ENCODE measurements at places on chromosomes 4 and X.

DNA sequence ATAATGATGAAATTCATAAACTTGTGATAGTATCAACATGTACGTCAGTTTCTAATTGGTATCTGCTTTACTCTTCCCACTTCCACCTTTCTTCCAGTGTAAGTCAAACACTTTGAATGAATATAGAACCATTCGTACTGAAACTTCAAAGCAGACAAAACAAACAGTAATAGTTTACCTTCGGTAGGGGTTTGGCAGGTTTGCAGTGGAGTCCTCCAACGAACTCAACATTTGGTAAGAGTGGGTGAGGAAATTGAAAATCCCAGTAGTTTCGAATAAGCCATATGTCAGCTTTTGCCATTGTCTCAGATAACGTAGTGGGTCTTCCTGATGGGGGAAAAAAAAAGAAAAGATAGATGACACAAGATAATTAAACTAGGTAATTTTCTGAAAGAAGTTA lies 2.2 kb downstream of the UGT2B4 start:
- no peak for DNase-seq

- no peak for DNase-seq
Measured at GRCh38 chr4:184801781-184802696, 23.7 kb downstream of the ACSL1 start.

- no peak for DNase-seq
Measured at GRCh38 chr4:70714079-70714887, 7.5 kb upstream of the RUFY3 start.

DNA sequence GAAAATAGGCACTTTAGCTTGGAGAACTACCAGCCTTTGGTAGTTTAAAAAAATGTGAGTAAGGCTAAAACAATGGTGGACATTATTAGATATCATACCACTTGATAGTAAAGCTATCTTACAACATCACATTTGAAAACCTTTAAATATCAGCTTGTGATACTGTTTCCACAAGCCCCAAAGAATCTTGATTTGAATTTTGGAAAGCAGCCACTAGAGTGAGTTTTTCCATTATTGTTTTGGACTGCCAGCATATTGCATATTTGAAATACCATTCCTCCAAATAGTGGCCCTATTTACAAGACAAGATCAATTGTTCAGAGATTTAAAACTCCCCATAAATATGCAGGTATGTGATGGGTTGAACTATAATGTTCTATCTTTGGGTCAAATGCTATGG lies 303.0 kb upstream of the PRPS2 start:
- DNase-seq = no peak

- DNase-seq = no peak
Measured at GRCh38 chrX:153909024-153909979, 4.8 kb downstream of the AVPR2 start.

DNA sequence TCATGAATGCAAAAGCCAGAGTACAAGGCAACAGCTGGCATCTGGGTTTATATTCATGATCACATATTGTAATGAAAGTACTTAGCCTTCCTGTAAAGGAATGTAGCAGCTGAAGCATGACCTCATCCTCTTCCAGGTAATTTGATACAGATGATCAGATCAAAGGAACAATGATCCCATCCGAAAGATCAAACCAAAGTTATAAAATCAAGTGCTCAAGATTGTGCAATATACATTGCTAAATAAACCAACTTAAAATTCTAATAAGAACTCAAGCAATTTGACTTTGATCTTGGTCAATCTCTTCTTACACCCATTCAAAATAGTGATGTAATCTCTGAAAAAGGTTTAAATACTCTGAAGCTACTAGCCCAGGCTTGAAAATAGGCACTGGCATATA lies 113.1 kb upstream of the INPP4B start:
- DNase-seq = no peak

DNA sequence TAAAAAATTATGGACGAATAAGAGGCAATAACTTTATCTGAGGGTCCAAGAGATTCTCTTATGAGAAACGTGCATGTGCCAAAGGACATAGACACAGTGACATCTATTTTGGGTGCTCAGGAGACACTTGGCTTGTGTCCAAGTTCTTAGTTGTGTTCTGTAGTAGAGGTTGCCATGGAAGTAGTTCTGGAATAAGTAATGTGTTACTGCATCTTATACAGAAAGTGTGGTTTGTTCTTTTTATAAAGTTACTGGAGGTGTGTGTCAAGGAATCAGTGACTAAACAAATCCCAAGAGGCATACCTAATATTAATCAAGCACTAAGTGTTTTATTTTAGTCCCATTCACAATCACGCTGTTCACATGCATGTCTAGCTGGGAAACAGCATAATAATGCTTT lies 305.7 kb downstream of the ARHGAP24 start:
- no peak for DNase-seq

GRCh38 chrX:10938365-10938923 lies 172.7 kb upstream of the HCCS start:
- DNase-seq = no peak

GRCh38 chr4:6320663-6321062 lies 51.0 kb downstream of the WFS1 start:
- DNase-seq = no peak

DNA sequence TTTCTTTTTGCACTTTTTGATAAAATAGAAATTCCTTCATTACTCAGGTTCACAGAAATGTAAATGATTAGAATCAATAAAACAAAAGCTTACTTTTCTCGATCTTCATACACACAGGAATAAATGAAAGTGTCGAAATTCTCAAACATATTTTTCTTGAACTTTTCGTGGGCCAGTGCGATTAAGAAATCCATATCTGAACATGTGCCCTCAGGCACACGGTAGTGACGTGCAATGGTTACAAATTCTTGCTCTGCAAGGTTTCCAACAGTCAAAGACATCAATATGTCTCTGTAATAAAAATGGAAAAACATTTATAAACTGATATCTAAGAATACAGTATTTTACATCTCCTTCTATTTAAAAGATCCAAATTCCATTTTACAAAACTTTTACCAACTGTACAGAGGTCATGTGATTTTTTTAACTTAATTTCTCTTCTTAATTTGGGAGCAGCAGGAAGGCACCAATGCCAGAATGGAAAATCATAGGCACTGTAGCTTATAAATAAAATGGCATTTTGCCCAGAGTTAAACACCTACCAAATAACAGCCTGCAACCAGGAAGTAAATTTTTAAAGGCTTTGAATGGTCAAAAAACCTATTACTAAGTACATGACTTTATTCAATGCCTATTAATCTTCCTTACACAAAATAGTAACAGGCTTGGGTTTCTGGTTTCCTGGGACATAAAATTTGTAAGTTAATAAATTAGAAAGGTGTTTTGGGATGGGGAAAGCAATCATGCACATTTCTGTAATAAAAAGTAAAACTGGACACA lies 165.0 kb downstream of the EFHC2 start:
- DNase-seq = no peak

- no peak for DNase-seq
Measured at GRCh38 chr4:80294206-80294605, 27.7 kb downstream of the FGF5 start.

DNA sequence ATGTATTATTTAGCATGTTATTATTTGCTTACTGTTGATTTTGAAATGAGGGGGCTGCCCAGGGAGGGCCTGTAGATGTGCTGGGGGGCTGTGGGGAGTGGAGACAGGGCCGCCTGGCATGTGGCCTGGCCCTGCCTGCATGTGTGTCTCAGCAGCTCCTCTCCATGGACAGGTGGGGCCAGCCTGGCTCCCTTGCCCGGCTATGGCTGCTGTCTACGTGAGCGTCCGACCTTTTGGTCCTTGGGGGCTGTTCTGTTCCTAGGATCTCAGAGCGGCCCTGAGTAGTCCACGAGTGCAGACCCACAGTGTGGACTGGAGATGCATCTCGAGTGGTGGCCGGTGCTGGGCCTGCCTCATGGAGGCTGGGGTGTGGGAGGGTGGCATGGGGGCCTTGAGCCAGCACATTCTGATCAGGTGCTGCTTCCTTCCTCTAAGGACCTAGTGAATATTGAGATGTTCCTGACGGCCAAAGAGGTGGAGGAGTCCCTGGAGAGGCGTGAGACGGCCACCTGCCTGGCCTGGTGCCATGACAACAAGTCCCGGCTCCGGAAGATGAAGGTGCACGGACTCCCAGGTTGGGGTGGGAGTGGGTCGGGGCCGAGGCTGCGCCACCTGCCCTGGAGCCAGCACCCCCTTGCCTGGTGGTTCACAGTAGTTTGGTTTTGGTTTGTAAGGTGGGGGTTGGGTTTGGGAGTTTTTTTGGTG lies 24.9 kb upstream of the UVSSA start:
- DNase-seq = no peak

DNA sequence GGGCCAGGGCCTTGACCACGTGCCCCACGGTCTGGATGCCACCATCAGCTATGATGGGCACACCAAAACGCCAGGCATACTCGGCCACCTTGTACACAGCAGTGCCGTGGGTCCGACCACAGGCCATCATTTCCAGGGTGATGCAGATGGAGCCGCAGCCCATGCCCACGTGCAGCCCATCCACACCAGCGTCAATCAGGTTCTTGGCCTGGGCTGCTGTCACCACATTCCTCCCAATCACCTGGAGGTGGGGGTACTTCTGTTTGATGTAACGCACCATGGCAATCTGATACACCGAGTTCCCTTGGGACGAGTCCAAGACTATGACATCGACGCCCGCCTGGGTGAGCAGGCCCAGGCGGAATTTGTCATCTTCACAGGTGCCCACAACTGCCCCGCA lies 221.2 kb upstream of the ATP6AP2 start:
- DNase-seq = no peak

GRCh38 chrX:113804819-113805218 lies 779.1 kb upstream of the HTR2C start:
- DNase-seq = no peak

GRCh38 chrX:115689931-115690330 lies 129.0 kb downstream of the PLS3 start:
- no peak for DNase-seq

GRCh38 chr4:62394766-62395165 lies 1194.6 kb downstream of the ADGRL3 start:
- no peak for DNase-seq

- DNase-seq = no peak
Measured at GRCh38 chr4:115671581-115671980, 558.2 kb upstream of the NDST4 start.

DNA sequence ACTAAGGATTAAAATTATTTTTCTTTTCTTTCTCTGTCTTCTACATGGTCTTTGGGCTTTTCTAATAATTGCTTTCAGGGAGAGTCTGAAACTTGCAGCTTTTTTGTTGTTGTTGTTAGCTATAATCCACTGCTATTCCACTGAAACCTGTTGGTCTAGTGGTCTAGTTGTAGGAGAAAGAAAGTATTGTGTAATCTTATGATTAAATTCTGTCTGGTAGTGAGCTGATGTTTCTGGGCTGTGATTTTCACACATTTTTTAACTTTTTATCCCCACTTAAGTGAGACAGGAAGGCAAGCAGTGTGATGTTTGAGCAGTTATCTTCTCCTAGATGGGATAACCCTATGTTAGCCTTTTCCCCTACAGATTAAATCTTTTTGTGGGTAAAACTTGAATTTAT lies 825.2 kb downstream of the PCDH7 start:
- DNase-seq = no peak

DNA sequence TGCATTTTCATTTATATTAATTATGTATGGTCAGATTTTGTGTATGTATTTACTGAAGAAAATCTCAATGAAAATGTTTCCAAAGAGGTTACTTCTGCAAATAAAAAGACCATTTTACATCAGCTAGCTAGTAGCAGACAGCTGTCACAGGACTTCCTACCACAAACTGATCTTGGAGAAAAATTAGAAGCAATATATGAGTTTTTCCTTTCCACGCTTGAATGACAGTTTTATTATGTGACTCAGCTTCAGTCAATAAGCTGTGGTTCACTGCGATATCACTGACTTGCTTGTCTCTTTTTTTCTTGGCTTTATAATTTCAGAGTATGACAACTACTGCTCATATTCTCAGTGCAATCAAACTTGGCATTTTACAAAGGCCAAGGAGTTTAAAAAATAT lies 787.4 kb upstream of the GALNTL6 start:
- DNase-seq = no peak

GRCh38 chr4:73181231-73181630 lies 77.4 kb downstream of the ANKRD17 start:
- no peak for DNase-seq

GRCh38 chr4:121221608-121222007 lies 57.5 kb upstream of the TNIP3 start:
- no peak for DNase-seq

GRCh38 chr4:146643812-146644401 lies 5.2 kb downstream of the POU4F2 start:
- no peak for DNase-seq

GRCh38 chrX:129125122-129125914 lies 398.0 kb downstream of the SMARCA1 start:
- DNase-seq = no peak

GRCh38 chrX:96480081-96480480 lies 204.6 kb upstream of the DIAPH2 start:
- no peak for DNase-seq

GRCh38 chr4:107183155-107183774 lies 147.2 kb upstream of the DKK2 start:
- DNase-seq = no peak

- no peak for DNase-seq
Measured at GRCh38 chrX:43958529-43958928, 14.7 kb downstream of the NDP start.

- no peak for DNase-seq
Measured at GRCh38 chr4:76981644-76982043, 32.1 kb downstream of the SEPTIN11 start.

DNA sequence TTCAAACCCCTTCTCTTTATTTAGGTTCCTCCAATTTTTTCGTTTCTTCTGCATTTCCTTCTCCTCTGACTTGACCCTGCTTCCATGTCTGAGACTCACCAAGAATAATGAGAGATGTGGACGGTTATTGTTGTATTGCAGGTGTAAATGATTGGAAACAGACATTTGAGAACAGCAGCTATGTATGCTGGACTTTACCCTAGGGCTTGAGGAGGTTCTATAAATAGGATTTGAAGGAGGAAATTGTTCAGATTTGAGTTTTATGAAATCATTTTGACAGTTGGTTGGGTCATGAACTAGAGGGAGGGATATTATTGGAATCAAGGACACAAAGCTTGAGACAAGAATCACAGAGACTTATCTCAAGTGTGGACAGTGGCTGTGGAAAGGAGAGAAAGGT lies 614.6 kb upstream of the CPEB2 start:
- no peak for DNase-seq

DNA sequence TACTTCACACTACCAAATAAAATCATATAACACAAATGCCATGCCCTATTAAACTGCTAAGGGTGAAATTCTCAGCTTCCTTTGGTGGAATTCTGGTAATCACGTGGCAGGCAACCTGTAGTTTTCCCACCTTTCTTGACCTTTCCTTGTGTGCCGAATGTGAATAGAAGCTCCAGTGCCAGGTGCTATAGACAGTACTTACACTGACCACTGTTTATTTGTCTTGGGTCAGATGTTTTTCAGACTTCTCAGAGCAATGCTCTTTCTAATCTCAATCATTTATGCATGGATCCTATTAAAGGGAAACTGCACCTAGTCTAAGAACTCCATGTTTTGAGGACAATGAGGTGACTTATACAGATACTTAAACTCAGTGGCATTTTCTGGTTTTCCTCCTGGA lies 296.8 kb upstream of the DIAPH2 start:
- DNase-seq = no peak

All from stimulated activated CD8-positive, alpha-beta memory T cell treated with anti-CD3 and anti-CD28 coated beads, Interleukin-15, amount 100 ng/mL, for 1 hour (primary cell).